ENCODE measurements at places on chromosomes 2 and 18.

GRCh38 chr18:9756271-9756932 lies 48.3 kb downstream of the RAB31 start:
- no peak for DNase-seq

GRCh38 chr2:54709336-54709809 lies 14.1 kb upstream of the EML6 start:
- DNase-seq: no peak

- no peak for DNase-seq
Observed at GRCh38 chr2:12429779-12430406, 286.8 kb upstream of the TRIB2 start.

DNA sequence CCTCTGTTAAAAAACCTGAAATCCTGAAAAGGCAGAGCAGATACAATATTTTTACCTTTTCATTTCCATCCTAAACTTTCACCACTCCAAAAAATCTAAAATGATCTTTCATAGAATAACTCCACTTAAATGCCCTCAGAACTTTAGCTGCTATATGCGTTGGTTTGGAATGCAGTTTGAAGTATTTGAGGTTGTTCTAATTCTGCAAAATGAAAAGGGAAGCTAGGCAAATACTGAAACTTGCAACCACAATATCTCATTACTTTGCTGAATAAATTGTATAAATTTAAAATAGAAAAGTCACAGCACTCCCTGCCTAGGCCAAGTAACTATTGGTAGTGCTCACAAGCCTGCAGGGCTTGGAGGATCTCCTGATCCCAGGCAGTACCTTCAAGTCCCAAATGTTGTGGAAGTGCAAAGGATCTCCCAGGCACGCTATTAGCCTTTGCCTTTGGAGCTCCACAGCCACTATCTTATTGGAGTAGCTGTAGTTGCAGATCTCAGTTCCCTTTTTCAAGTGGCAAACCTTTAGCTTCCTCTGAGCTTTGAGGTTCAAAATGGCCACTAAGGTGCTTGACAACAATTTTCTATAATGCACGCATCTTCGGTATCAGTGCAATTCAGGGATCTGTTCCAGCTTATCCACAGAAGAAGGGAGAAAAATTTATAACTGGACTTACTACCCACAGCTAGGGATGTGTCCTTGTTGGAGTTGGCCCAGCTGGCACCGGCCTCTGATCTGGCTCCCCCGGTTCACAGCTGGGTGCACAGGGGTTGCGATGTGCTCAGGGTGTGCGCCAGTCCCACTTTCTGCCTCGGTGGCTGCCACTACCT lies 43.4 kb upstream of the ANKRD62 start:
- no peak for DNase-seq

- no peak for DNase-seq
Observed at GRCh38 chr2:120344976-120345581, 857 bp upstream of the INHBB start.

GRCh38 chr2:84461310-84461709 lies 2.2 kb upstream of the SUCLG1 start:
- no peak for DNase-seq

- no peak for DNase-seq
Observed at GRCh38 chr2:205574001-205574400, 108.3 kb upstream of the NRP2 start.

DNA sequence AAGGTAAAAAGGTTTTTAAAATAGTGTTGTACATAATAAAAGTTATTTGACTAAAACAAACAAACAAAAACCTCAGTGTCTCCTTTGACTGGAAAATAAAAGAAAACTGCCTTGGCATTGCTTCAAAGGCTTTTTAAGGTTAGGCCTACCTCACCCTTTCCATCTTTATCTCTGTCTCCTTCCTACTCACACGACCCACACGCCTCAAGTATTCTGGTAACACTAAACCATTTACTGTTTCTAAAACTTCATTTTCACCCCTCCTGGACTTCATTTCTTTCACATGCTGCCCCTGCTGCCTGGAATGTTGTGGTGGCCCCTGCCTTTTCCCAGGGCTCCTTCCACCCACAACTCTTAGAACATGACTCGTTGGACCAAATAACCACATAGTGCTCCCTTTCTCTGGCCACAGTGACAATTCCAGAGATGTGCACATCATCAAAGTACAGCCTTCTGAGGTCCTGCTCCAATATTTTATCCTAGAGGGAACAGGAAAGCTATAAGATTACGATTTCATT lies 54.0 kb downstream of the ERBB4 start:
- no peak for DNase-seq

GRCh38 chr2:235030126-235030525 lies 78.3 kb downstream of the SH3BP4 start:
- no peak for DNase-seq

DNA sequence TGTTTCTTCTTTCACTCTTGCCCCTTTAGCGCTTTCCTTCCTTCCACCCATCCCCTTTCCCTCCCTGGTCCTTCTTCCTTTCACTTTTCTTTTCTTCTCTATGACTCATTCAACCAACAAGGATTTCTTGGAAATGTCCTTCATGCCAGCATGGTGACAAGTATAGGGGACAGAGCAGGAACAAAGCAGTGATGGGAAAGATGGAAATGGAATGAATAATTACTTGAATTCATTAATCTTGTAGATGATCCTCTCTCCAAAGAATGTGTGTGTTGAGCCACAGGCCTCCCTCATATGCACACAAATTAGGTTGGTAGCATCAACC lies 1.5 kb downstream of the VAMP5 start:
- DNase-seq: no peak

GRCh38 chr2:163641986-163642385 lies 93.8 kb downstream of the FIGN start:
- no peak for DNase-seq

DNA sequence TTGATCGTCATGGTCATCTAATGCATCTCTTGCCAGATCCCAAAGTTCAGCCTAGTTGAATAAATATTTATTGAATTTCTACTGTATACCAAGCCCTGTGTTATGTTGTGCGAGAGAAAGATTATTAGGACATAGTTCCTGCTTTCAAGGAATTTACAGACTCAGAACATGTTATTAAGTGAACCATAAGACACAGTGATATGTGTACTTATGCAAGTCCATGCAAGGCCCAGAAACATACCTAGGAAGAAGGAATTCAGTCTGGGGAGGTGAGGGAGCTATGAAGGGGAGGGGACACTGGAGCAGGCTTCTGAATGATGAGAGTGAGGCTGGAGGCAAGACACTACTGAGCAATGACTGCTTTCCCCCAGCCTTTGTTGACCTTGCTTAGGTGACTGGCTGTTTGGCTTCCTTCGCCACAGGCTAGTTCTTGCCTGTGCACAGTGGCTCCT lies 81.4 kb downstream of the ACAA2 start:
- DNase-seq: no peak

GRCh38 chr18:25019086-25019860 lies 332.7 kb downstream of the ZNF521 start:
- no peak for DNase-seq

DNA sequence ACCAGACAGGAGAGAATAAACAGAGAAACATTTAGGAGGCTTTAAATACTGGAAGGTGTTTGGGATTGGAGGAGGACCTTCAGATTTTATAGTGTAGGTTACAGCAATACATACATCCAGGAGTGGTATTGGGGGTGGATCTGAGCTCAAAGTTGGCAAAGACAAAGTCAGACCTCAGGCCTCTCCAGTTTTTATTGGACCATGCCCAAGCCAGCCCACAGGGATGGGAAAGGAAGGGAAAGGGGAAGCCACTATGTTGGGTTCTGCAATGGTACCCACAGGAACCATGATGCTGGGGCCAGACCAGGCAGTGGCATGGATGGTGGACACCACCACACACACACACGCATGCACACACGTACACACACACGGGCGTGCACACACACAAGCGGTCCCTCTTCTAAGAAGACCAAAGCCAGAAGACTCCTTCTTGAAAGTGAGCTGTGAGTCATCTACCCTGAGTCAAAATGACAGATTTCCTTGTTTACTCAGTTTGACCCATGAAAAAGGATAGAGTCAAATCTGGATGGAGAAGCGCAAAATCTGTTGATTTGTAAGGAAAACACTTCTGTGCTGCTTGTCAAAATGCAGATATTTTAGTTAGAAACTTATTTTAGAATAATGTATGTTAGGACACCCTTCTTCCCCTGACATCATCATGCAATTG lies 87.9 kb downstream of the TRABD2A start:
- no peak for DNase-seq

DNA sequence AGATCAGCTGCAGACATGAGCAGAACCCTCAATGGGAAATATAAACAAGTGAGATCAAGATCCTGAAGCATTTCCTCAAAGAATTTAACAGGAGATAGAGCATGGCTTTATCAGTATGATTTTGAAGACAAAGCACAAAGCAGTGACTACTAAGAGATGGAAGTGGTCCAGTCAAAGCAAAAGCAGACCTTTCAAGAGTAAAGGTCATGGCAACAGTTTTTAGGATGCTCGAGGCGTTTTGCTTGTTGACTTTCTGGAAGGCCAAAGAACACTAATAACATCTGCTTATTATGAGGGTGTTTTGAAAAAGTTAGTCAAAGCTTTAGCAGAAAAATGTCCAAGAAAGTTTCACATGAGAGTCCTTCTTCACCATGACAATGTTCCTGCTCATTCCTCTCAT lies 128.5 kb downstream of the KCNE4 start:
- no peak for DNase-seq

DNA sequence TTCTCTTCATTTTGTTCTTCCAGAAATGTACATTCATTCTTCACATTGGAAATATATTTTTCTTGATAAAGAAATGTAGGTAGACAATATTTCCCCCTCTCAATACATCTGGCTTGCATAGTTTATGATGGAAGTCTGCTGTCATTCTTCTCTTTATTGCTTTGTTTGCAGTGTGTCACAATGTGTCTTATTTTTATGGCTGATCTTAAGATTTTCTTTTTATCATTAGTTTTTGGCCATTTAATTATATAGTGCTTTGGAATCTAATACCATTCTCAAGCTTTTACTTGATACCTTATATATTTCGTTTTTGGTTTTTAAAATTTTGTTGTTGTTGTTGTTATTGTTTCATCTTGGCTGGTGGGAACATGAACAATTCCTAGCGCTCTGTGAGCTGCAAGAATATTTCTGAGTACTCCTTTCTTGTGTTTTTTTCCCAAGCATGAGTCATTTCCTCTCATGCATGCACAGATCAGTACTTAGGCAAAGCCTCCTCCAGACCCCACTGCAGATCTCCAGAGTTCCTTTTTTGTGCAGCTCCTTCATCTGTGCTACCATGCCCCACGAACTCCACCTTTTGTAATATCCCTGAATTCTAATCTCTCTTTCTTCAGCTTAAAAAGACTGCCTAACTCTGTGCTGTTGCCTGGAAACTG lies 13.7 kb upstream of the MMADHC start:
- DNase-seq: no peak

GRCh38 chr18:3248658-3249359 lies 1.2 kb downstream of the MYL12A start:
- DNase-seq: no peak

- no peak for DNase-seq
Observed at GRCh38 chr18:32258558-32259204, 68.8 kb downstream of the MEP1B start.

DNA sequence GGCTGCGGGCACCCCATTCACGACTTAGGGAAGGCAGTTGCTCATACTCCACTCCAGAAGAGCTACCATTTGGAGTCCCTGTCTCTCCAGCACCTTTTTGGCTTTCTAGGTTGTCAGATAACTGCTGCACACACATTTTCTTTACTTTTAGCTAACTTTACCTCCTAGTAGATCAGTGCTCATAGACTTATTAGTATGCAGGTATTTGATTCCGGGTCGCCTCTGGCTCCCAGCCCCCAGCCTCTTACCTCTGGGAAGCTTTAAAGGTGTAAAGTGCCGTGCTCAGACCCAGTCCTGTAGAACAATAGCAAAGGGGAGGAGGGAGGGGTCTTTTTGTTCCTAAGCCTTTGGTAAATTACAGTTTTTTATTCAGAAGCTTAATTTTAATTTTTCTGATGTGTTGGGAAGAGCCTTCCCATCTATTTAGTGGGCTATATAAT lies 102.9 kb downstream of the SPTBN1 start:
- DNase-seq: no peak

DNA sequence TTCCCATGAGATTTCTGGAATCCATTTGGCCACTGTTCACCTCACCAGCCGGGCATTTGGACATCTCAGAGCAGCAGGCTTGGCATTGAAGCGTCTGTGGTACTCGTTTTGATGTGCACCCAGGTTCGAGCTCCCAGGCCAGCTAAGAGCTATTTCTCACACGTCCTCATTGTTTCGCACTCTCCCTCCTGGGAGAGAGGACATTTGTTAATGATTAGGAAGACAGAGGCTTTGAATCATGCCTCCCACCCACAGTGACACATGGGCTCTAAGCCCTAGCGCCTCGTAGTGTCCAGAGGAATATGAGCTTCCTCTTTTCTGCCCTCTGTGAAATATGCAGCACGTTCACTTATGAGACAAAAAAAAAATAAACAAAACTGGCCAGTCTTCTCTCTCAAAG lies 361.8 kb downstream of the RND3 start:
- no peak for DNase-seq

- no peak for DNase-seq
Observed at GRCh38 chr2:206511283-206511682, 68.0 kb downstream of the ADAM23 start.

- DNase-seq: no peak
Observed at GRCh38 chr18:36200354-36200771, 13.1 kb downstream of the MOCOS start.

DNA sequence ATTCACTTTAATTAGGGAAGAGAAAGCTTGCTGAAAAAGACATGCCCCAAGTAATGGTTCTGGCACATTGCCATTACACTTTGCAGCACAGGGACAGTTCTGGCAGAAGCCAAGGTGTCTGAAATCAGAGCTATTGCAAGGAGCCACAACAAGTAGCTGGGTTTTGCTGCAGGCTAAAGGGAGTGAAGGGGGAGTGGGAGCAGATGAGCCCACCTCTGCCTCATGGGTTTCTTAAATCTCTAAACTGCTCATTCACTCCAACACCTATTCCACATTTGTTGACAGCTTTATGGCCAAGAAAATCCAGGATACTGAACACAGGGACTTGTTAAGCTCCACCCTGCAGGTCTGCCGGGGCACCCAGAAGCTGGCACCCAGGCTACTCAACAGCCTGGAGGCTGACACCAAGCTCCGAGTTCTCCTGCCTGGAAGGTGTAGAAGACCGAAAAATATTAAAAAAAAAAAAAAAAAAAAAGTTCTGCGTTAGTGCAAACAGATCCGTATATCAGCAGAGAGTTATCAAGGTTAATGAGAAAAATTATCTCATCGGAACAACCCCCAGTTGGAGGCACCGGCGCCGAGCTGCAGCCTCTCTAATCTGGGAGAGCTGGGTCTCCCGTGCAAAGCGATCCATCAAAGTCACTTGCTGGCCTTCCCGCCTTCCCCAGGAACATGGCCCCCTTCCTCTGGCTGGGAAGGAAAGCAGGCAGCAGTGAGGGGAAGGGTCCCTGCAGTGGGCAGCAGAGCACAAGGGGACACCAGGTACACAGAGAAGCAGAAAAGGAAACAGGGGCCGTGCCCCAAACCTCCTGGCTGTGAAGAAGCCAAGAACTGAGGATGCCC lies 123.7 kb downstream of the HNMT start:
- DNase-seq: no peak
